NCI-H1417 treated with DMSO at 0.1 percent for 48 hours (cell line): ENCODE measurements at places on chromosomes 4 and X.

DNA sequence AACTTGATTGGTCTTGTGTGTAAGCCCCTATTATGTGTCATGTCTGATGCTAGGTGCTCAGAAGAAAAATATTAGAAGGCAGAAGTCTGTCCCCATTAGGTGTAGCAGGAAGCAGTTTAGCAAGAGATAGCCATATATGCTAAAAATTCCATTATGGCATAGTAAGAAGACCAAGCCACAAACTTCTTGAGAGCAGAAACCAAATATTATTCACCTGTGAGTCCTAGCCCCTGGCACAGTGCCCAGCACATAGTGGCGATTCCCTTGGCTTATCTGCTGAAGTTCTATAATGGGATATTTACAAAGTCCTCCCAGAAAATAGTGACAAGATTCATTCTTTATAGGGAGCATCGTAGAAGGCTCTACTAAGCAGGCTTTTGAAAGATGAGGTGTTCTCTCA lies 174.4 kb downstream of the RAB28 start:
- DNase-seq, result no peak

GRCh38 chr4:126784966-126785580 lies 847.7 kb upstream of the INTU start:
- no peak for DNase-seq

DNA sequence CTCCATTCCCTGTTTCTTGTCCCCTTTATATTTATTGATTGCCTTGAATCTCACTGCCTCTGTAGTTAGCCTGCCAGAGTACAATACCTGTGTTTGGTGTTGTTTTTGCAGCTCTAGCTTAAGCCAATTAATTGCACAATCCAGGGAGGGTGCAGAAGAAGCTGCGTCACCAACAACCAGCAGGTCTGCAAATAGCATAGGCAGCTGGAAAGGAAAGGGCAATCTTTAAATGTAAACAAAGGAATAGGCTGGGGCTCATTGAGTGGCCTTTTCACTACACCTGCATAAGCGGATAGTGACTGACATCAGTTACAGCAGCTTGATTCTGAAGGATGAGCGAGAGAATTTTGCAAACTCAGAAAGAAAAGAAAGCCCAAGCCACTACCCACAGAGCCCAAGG lies 106.8 kb upstream of the RAI2 start:
- DNase-seq, result peak; percentile 94

GRCh38 chr4:101701551-101701950 lies 89.0 kb upstream of the BANK1 start:
- DNase-seq, result no peak

DNA sequence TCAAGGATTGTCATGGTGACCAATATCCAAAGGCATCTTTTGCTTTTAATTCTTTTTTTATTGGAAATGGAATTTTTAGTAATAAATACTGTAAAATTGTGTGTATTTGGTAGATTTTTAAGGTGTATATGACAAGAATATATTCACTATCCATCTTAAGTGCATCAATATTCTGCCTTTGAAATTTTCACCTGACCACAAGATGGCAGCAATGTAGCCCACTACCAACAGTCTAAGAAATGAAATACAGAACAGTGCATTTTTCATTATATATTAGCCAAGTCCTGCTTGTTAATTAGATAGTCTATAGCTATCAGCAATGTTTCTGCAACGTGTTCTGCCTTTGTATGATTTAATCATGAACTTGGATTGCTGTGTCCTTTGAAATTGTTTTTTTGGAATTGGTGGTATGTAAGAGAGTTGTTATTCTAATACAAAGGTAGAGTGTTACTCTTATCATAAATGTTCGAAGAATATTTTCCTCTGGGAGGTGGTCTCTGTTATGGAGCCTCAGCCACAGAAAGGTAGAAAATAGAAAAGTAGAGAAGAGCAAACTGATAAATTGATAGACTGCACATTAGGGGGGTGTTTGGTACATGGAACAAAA lies 38.2 kb downstream of the HPGDS start:
- no peak for DNase-seq

- DNase-seq, result no peak
These were observed 36.8 kb upstream of the NAA11 start for GRCh38 chr4:79362626-79363025.

DNA sequence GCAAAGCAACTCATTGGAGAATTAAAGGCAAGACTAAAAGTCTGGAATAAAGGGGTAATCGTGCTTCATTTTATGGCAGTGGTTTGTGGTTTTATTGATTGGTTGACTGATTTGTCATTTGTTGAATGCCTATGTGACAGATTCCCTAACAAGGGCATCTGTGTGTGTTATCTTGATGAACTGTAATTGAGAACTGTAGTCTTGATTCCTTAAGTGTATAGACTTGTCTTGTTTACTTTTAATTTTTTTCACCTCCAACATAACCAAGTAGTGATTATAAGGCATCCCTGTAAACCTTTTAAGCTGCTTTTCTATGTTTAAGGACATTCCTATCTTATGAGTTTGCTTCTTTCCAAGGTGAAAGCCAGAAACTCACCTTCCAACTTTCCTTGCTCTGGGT lies 216.0 kb upstream of the TAPT1 start:
- no peak for DNase-seq

DNA sequence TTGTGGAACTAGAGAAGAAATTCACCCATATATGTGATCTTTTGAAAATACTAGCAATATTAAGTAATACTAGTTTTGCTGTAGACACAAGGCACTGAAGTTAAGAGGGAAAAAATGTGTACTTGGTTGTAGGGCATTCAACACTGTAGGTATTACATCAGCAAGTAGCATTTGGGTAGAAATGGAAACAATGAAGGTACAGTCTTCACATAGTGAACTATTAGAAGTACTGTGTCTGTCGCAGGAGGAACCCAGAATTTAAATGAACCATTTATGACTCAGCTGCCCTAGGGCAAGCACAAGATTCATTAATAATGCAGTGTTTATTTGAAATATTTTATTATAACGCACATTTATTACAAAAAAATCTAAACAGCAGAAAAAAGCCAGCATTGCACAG lies 572.7 kb upstream of the TENM3 start:
- no peak for DNase-seq

DNA sequence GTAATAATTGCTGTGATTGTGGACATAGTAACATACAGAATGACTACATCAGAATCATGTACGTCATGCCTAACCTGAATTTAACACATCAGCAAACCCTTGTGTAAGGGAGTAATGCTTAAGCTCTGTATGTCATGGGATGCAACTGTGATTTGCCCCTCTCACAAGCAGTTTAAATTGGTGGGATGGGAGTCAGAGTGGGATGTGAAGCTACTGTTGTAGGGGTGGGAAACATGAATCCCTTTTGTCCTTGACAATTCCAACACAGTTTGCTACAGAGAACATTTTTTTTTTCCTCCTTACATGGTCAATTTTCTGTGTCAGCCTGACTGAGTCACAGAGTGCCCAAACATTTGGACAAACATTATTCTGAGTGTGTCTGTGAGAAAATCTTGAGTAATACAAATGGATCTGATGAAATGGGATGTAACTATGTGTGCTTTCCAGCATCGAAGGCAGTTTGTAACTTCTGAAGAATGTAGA lies 392.8 kb downstream of the GPM6A start:
- no peak for DNase-seq

DNA sequence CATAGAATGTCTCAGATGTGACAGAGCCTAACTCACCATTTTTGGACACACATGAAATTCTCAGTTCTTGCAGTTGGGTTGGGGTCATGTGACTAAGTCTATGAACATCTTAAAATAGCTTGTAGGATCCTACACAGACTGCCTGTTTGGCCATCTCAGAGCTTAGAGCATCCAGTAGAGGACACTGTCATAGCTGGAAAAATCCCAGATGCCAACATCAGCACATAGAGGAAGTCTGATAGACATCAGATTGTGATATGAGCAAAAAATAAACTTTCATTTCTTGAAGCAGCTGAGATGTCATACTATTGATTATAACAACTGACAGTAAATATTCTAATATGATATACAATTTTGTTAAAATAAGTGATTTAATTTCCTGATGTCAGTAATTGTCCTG lies 207.1 kb downstream of the TRAM1L1 start:
- DNase-seq, result no peak

DNA sequence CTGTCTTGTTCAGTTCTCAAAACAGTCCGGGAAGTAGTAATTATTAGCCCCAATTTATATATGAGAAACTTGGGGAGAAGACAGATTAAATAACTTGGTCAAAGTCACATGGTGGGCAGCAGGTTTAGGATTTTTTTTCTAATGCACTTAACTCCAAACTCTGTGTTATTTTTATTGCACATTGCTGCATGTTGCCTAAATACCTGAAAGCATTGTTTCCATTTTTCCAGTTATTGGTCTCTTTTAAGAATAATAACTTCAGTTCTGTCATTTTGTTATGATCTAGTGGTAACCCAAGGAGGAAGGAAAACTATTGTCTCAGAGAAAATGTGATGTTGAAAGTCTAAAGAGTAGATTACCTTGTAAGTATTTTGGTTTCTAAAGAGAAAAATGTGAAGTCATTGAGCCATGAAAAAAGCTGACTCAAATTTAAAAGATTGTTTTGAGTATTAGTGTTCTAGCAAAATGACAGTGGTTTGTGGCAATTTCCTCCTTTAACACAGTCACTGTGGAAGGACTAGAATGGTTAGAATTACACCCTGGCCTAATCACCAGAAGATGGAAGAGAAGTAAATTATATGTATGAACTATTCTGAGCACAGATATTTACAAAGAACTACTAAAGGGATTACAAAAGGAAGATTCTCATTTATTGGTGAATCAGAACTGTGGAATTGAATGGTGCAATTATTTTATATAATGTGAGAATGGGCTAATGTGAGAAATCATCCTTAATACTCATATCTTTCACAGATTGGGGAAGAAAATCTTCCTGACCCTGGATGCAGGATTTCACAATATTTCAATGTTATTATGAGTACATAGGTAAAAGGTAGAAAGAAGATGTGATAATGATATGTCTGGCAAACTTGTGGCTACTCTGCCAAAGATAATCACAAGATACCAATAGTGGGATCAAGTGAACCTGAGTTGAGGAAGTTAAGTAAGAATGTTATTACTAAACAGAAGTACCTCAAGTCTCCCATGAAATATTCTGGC lies 21.7 kb upstream of the CXCL8 start:
- DNase-seq, result no peak
